Fibroblast of the aortic adventitia (primary cell): ENCODE measurements at places on chromosomes 5 and 9. TPM values are rescaled to one million over a fixed set of nuclear protein-coding genes. Genes with fewer than 3 reads are reported as not detected.

TXNDC8 gene
- not detected in 2 replicates for total RNA-seq

CDH9 gene
- 0.16 TPM in 1 of 2 replicates, not detected in the other for total RNA-seq

KCNMB1 gene
- total RNA-seq, result not detected in 2 replicates

ASPN gene
- total RNA-seq, result 14.6 and 65.8 TPM in 2 replicates

PPP6C gene
- total RNA-seq, result 28.0 and 28.5 TPM in 2 replicates

TBC1D13 gene
- total RNA-seq, result 21.0 and 24.2 TPM in 2 replicates

ARHGEF28 gene
- 10.1 and 26.2 TPM in 2 replicates for total RNA-seq

CD72 gene
- 1.1 and 1.9 TPM in 2 replicates for total RNA-seq

CAVIN4 gene
- 1.4 TPM in 2 replicates for total RNA-seq

NRG2 gene
- total RNA-seq, result 0.36 TPM in 1 of 2 replicates, not detected in the other

ANKRD18B gene
- 1.9 TPM in 1 of 2 replicates, not detected in the other for total RNA-seq

CCL19 gene
- total RNA-seq, result not detected in 2 replicates

IDNK gene
- 6.0 and 7.6 TPM in 2 replicates for total RNA-seq

SHOC1 gene
- 0.09 TPM in 1 of 2 replicates, not detected in the other for total RNA-seq

ADGRV1 gene
- 0.18 and 0.25 TPM in 2 replicates for total RNA-seq

FOXD4L6 gene
- not detected in 2 replicates for total RNA-seq
